GM12878 (cell line): ENCODE measurements at places on chromosomes 13 and 19. TPM values are rescaled to one million over a fixed set of nuclear protein-coding genes. Genes with fewer than 3 reads are reported as not detected.

CERS4 gene
- total RNA-seq: 41.7 and 43.1 TPM in 2 replicates

ZNF429 gene
- total RNA-seq: 2.2 and 3.0 TPM in 2 replicates

CEP89 gene
- total RNA-seq: 11.9 and 15.2 TPM in 2 replicates

WTIP gene
- 0.32 and 0.59 TPM in 2 replicates for total RNA-seq

ZNF296 gene
- total RNA-seq: 21.3 and 23.5 TPM in 2 replicates

MYO1F gene
- 42.6 and 49.4 TPM in 2 replicates for total RNA-seq

ZNF547 gene
- 2.6 and 3.0 TPM in 2 replicates for total RNA-seq

ZNF211 gene
- 8.6 and 9.4 TPM in 2 replicates for total RNA-seq

DAND5 gene
- total RNA-seq: 0.11 and 0.15 TPM in 2 replicates
